ENCODE measurements at places on chromosomes 7 and 10.

GRCh38 chr7:33745934-33746333 lies 159.4 kb upstream of the BMPER start:
- DNase-seq = no peak

- no peak for DNase-seq
Observed at GRCh38 chr10:27699776-27700175, 45.8 kb downstream of the MKX start.

DNA sequence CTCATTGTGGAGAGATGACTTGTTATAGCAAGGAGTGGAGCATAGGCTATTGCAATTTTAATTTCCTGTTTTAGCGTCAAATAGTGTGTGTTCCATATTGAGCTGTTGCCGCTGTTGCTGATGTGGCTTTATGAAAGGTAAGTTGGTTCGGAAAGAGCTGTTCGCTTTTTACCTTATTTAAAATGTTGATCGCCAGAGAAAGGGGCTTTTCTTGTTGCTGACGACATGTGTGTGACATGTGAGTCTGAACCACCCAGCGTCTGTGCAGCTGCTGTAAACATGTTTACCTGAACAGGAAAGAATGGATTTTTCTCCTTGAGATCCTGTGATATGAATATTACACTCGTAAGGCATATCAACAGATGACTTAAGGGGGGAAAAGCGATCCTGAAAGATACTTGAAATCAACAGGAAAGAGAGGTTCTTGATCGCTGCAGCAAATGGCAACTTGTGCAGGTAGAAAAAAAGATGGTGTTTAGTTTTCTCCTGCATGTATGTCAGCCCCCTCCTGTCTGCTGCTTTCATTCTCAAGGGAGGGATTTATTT lies 2.5 kb downstream of the ZEB1 start:
- DNase-seq = no peak

DNA sequence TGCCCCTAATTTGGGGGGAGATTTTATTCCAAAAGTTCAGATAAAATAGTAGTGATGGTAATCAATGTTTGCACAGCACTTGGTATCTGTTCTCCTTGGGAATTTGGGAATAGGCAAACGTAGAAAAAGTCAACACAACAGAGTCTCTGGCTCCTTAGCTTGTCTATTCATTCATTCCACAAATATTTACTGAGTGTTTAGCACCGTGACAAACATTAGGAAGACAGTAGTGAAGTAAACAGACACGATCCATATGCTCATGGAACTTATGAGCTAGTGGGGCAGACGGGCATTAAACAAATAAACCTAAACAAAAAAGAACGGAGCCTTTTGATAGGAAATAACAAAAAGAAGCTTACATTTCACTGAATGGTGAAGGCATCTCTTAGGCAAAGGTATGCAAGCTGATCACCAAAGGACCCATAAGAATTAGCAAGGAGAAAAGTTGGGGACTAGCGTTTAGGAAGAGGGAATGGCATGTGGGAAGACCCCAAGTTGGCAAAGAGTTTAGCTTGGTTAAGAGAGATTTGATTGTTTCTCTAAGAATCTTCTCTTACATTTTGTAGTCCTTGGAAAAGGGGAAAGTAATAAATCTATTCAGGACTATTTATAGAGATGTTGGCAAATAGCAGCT lies 243.9 kb upstream of the NPY start:
- no peak for DNase-seq

DNA sequence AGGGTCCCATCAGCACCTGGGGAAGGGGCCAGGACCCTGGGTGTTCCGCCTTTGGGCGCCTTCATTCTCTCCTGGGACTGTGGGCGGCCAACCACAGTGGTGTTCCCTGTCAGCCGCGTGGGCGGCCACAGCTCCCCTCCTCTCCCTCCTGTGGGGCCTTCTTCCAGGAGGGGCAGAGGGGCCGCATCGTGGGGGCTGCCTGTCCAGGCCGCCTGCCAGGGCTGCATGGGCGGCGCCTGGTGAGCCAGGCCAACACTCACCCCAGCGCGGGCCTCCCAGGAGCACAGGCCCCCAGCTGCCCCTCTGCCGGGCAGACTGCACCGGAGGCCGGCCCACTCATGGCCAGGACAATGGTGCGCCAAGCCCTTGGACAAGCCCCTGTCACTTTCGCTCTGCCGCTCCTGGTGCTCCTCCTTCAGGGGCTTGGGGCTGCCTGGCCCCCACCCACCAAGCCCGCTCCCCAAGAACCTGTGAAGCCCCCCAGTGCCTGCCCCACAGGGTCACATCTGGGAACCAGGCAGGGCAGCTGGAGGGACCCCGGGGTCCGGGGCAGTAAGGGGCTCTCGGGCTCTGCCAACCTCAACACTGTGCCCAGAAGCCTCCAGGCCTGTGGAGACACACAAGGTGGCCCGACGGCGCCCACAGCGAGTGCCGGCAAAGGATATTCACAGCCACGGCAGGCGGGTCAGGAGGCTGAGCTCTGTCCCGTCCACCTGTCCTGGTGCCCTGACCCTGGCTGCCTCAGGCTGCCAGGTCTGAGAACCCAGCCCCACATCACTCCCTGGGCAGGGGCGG lies 42.8 kb downstream of the AP5Z1 start:
- DNase-seq = peak; percentile 50

DNA sequence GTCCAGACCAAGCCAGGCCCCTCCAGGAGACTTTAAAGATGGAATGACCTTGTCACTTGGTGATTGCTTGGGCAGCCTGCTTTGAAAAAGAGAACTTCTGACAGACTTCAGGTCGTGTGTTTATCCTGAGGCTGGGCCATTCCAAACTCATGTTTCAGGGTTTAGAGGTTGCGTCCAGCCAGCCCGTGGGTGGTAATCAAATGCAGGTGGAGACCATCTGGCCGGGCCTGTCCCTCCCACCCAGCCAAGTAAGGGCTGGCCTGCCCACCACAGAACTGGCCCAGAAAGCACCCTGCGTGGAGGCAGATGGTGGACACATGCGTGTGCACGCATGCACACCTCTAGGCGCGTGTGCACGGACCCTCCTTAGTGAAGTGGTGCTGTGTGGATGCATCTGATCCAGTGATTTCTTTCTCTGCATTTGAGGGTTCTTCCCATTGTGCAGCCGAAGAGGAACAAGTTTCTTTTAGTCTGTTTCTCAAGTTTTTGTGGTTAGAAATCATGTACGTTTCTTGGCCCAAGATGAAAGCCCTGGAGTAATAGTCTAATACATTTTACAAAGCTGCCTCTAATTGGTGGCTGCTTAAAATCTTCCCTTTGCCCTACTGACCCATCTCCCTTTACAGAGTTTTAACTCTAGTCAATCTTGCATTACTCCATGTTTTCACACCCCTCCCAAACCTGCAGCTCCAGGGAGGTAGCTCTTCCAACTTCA lies 43.0 kb downstream of the SUFU start:
- DNase-seq = peak; percentile 52

DNA sequence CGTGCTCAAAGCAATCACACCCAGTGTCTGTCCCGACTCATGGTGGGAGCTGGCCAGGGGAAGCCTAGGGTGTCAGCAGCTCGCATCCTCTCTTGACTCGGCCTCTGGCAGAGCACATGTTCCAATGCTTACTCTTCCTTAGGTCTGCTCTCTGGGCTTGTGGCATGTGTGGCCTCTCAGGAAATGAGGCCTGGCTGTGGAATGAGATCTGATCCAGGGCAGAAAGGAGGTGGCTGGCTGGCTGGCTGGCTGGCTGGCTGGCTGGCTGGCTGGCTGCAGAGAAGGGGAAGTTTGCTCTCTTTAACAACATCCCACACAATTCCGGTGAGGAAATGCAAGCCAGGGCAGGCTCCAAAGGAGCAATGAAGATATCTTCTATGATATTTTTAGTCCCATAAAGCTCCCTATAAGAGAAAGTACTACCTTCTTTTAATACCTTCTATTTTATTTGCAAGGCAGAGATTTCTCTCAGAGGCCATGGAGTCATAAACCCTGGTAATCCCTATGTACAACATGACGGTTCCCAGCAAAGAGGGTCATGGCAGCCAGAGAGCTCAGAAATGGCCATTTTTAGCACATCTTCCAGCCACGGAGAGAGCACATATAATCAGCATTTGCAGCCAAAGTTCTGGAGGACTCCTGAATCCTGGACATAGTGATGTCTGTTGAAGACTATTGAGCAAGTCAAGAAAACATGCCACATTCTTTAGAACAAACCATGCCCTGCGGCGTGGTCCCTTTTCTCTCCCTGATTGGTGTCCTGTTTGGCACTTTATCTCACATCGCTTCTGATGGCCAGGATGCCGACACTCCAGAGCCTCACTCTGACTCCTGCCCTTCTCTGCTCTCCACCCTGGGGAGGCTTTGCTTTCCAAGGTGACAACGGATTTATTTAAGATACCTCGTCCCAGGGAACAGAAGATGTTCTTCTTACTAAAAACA lies 153.7 kb downstream of the FANK1 start:
- peak; percentile 15 for DNase-seq

GRCh38 chr10:86545101-86545500 lies 23.5 kb upstream of the WAPL start:
- no peak for DNase-seq

DNA sequence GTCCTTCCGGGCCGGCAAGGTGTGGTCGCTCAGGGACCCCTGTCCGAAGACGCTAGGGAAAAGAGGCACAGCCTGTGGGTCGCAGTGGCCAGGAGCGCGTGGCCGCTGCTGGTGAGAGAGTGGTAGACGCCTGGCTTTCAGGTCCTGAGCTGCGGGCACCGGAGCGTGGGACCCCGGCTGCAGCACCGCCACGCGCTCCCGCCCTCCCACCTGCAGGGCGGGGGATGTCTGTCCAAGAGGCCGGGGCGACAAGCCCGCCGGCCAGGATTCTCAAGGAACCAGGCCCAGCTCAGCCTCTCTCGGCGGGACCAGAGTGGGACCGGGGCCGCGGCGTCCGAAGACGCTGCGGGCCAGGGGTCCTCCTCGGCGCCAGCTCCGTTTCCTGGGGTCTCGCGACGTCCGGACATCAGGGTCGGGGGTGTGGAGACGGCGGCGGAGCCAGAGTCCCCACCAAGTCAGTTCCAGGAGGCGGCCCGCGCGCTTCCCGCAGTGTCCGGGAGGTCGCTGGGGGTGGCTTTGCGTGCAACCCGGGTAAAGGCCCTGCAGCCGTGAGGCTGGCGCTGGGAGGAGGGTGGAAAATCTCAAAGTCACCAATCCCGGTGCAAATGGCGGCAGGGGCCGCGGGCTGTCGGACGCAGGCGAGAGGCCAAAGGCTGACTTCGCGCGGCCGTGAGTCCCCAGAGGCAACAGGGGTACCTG lies 5.5 kb downstream of the ZNF503 start:
- DNase-seq = no peak

- no peak for DNase-seq
Observed at GRCh38 chr10:132606536-132607316, 69.1 kb downstream of the INPP5A start.

- DNase-seq = no peak
Observed at GRCh38 chr10:70939441-70940003, 51.2 kb upstream of the PCBD1 start.

GRCh38 chr7:54985426-54986330 lies 33.1 kb upstream of the EGFR start:
- DNase-seq = no peak

- DNase-seq = peak; percentile 21
Observed at GRCh38 chr7:43362652-43363034, 220.3 kb upstream of the STK17A start.
